ENCODE measurements at places on chromosomes 6 and 20. TPM values are rescaled to one million over a fixed set of nuclear protein-coding genes. Genes with fewer than 3 reads are reported as not detected.

Gene IL20RA
- not detected for total RNA-seq

DNA sequence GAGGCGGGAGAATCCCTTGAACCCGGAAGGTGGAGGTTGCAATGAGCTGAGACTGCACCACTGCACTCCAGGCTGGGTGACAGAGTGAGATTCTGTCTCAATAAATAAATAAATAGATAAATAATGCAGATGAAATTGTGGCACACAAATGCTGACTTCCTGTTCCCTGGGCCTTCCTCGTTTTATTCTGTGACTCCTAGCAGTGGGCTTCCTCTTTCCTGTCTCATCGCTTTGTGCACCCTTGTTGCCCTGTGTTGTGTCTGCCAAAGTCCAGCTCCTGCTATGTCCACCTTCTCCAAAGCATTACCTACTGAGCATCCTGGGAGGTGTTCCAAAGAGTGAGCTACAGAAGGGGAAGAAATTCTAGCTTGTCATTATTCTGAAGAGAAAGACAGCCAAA lies 100.2 kb upstream of the TIAM2 start:
- no peaks in the 10 kb centered on the region for H3K27me3 ChIP-seq
- H3K4me3 ChIP-seq = no peak overlapping the region
- DNase-seq = no peak

DNA sequence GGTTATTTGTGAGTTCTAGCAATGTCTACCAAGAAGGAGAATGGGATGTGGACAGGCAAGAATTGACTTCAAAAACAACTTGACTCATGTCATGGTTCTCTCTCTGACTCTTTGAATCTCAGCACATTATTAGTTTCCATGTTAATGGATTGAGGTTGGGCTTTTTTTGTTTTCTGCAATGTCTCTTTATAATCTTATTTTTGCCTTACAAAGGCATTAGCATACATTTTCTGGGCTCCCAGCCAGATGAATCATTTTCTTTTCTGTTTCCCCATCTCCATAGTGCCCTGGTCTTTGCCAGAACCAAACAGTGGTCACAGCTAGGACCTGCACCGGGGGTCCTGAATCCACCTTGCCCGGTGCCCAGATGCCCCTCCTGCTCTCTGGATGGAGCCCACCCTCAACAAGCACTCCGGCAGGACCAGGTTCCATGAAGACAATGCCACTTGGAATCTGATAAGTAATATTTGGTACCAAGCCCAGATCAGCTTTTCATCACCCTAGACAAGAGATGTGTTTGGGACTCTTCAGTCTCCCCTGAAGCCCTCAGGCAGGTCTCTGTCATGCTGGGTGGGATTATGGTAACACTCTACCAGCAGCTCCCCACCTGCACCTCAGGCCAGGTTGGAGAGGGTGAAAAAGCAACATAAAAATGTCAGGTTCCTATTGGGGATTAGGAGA lies 266.7 kb upstream of the SULF2 start:
- no peak overlapping the region for H3K27ac ChIP-seq
- no peak overlapping the region for H3K4me3 ChIP-seq
- H3K36me3 ChIP-seq = no peaks in the 10 kb centered on the region
- H3K27me3 ChIP-seq = peaks cover 5% of the 10 kb centered on the region
- DNase-seq = no peak
- no peaks in the 10 kb centered on the region for H3K4me1 ChIP-seq

Gene MAP3K4
- total RNA-seq = 75.5 TPM

- no peak overlapping the region for H3K27ac ChIP-seq
- DNase-seq = no peak
- H3K27me3 ChIP-seq = no peaks in the 10 kb centered on the region
- H3K4me1 ChIP-seq = no peaks in the 10 kb centered on the region
- no peak overlapping the region for H3K4me3 ChIP-seq
- H3K36me3 ChIP-seq = no peaks in the 10 kb centered on the region
Measured at GRCh38 chr6:88208726-88209125, 42.6 kb upstream of the CNR1 start.

DNA sequence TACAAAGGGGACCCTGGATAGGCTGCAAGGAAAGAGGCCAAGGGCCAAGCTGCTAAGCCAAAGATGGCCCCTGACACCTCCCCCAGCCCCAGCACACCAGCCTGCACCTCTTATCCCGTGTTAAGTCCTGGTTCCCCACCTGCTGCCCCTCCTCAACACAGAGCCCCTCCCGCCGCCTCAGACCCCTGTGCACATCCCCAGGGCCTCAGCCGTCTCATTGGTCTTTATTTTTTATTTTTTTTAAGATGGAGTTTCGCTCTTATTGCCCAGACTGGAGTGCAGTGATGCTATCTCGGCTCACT lies 37.1 kb upstream of the MDFI start:
- peaks cover 8% of the 10 kb centered on the region for H3K4me1 ChIP-seq
- no peak overlapping the region for H3K4me3 ChIP-seq

- no peaks in the 10 kb centered on the region for H3K4me1 ChIP-seq
- no peak overlapping the region for H3K4me3 ChIP-seq
- H3K27me3 ChIP-seq = no peaks in the 10 kb centered on the region
Measured at GRCh38 chr6:168968228-168968627, 285.4 kb downstream of the THBS2 start.

Gene FAM162B
- not detected for total RNA-seq

Gene SOBP
- total RNA-seq = 0.05 TPM

- H3K4me3 ChIP-seq = no peak overlapping the region
- H3K27me3 ChIP-seq = no peaks in the 10 kb centered on the region
- H3K36me3 ChIP-seq = no peaks in the 10 kb centered on the region
Measured at GRCh38 chr6:97842521-97842920, 559.5 kb upstream of the MMS22L start.

DNA sequence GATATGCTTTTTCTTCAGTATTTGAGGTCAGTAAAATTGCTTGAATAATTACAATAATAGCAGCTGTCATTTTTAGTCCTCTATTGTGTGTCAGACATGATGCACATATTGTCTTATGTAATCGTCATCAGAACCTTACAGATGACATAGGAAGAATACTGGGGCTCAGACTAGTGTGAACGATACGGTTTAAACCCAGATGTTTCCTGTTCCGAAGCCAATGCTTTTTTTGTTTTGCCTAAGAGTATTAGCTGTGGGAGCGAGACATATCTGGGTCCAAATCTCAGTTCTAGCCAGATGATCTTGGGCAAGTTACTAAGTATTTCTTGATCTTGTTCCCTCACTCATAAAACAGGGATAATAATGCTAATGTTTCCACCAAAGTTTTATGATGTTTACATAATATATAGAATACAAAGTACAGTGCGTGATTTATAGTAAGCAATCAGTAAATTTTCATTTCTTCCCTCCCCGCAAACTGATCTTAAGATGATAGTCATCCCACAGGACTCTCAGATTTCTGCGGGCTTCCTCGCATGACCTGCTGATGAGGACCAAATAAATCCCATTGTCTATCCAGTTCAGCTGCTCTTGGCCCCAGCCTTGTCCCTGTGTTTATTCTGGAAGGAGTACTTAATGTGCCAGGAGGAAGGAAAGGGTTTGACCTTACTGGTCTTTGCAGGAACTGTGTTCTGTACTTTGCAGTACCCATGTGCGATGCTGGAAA lies 98.2 kb downstream of the CAP2 start:
- no peaks in the 10 kb centered on the region for H3K4me1 ChIP-seq
- H3K4me3 ChIP-seq = no peak overlapping the region
- peaks cover 3% of the 10 kb centered on the region for H3K27me3 ChIP-seq
- H3K27ac ChIP-seq = no peak overlapping the region

DNA sequence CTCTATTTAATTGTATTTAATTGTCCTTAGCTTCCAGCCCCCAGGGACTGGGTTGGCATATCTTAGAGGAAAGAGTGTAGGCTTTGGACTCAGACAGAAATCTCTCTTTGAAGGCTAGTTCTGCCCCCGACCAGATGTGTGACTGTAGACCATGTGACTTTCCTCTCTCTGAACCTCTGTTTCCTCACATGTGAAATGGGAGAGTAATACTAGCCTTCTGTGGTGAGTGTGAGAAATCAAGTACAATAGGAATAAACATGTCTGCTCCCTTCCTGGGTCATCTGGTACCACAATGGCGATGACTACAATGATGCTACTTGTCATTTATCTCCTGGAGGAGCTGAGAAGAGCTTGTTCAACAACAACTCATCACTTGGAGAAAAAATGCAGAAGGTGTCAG lies 179.9 kb downstream of the LRFN2 start:
- no peak overlapping the region for H3K4me3 ChIP-seq
- no peaks in the 10 kb centered on the region for H3K4me1 ChIP-seq
- no peaks in the 10 kb centered on the region for H3K27me3 ChIP-seq
- DNase-seq = no peak
- no peak overlapping the region for H3K27ac ChIP-seq

DNA sequence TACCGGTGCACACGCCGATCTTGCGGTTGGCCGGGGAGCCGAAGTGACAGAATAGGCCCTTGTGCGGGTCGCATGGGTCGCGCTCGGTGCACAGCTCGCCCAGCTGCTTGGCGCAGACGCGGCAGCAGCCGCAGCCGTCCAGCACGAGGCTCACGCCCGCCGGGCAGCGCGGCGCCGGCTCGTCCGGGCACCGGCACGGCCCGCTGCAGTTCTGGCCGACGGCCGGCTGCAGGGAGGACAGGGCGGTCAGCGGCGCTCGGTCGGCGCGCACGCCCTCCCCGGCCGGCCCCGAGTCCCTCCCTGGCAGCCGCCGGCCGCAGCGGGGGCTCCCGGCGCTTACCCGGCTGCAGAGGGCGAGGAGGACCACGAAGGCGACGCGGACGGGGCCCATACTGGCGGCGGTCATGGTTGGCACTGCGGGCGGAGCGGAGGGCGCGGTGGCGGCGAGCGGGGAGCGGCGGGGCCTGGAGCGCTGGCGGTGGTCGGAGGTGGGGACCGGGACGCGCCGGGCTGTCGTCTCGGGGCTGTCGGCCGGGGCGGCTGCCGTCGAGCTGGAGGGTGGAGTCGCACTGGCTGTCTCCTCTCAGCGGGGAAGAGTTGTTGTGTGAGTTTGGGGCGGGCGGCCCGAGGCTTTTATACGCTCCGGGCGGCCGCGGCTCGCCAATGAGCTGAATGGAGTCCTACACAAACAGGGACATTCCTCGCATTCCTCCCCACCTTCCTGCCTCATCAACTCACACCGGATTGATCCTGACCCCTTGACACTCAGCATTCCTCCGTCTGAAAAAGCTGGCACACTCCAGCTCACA lies at the start of gene CCN2:
Gene CCN2, minus strand, starts transcription at position 606 of the 809 bp plus-strand sequence. Its CDS starts 200 bp downstream, at position 406.
- peaks cover 12% of the 10 kb centered on the region for H3K4me1 ChIP-seq
- DNase-seq = no peak

Gene NAPB
- total RNA-seq = 8.9 TPM

DNA sequence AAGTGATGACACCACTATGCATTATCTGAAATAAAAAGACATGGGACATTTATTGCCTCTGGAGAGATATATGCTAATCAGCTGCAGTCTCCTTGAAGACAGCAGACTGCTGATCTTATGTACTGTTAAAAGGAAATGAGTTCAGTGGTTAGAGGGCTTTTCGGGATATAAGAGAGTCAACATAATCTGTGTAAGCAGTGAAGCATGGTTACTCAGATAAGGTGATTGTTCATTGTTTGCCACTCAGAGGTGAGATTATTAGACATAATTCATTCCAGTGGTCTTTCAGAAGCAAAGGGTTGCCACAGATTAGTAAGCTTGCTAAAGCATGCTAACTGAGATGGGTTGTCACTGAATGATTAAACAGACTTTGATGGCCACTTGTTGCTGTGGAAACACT lies 1450.7 kb upstream of the ADGRB3 start:
- no peaks in the 10 kb centered on the region for H3K4me1 ChIP-seq
- DNase-seq = no peak
- H3K27me3 ChIP-seq = no peaks in the 10 kb centered on the region
- no peak overlapping the region for H3K4me3 ChIP-seq
- H3K27ac ChIP-seq = no peak overlapping the region

Gene LSM2
- 13.7 TPM for total RNA-seq

GRCh38 chr6:154592199-154592860 lies 81.8 kb upstream of the CNKSR3 start:
- H3K4me3 ChIP-seq = no peak overlapping the region
- H3K27ac ChIP-seq = no peak overlapping the region
- no peaks in the 10 kb centered on the region for H3K27me3 ChIP-seq
- no peaks in the 10 kb centered on the region for H3K4me1 ChIP-seq
- no peak for DNase-seq
- no peaks in the 10 kb centered on the region for H3K36me3 ChIP-seq

Gene FAM217A
- not detected for total RNA-seq

GRCh38 chr20:34222208-34222607 lies 19.0 kb upstream of the ASIP start:
- H3K27me3 ChIP-seq = peaks cover 9% of the 10 kb centered on the region
- no peak overlapping the region for H3K27ac ChIP-seq
- H3K36me3 ChIP-seq = no peaks in the 10 kb centered on the region
- DNase-seq = no peak
- H3K4me3 ChIP-seq = no peak overlapping the region

GRCh38 chr6:20251525-20251924 lies 39.3 kb upstream of the MBOAT1 start:
- H3K27ac ChIP-seq = no peak overlapping the region
- H3K36me3 ChIP-seq = no peaks in the 10 kb centered on the region
- no peak overlapping the region for H3K4me3 ChIP-seq
- no peaks in the 10 kb centered on the region for H3K4me1 ChIP-seq
- H3K27me3 ChIP-seq = no peaks in the 10 kb centered on the region
- DNase-seq = no peak

Gene FRK
- total RNA-seq = not detected

DNA sequence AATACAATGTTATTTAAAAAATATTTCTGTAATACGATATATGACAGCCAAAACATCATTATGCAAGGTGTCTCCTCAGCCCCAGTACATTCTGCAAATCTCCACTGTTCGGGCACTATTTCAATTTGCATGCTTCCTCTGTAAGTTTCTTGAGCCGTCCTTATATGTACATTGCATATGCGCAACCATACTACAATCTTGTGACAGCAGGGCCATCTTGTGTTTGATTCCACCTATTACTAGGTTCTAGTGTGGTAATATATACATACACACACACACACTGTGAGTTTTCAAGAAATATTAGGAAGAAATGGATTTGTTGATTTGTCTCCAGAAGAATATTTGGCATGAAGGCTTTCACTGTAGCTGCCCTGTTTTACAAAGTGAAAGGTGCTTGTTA lies 9.8 kb downstream of the LYRM4 start:
- no peak for DNase-seq
- no peaks in the 10 kb centered on the region for H3K4me1 ChIP-seq
- H3K4me3 ChIP-seq = no peak overlapping the region
- H3K27ac ChIP-seq = no peak overlapping the region
- peaks cover 5% of the 10 kb centered on the region for H3K36me3 ChIP-seq

Gene SMIM28
- not detected for total RNA-seq

Gene TPD52L1
- not detected for total RNA-seq

GRCh38 chr6:17283074-17283473 lies 1.9 kb downstream of the RBM24 start:
- H3K36me3 ChIP-seq = no peaks in the 10 kb centered on the region
- H3K27me3 ChIP-seq = peaks cover 27% of the 10 kb centered on the region
- DNase-seq = no peak

DNA sequence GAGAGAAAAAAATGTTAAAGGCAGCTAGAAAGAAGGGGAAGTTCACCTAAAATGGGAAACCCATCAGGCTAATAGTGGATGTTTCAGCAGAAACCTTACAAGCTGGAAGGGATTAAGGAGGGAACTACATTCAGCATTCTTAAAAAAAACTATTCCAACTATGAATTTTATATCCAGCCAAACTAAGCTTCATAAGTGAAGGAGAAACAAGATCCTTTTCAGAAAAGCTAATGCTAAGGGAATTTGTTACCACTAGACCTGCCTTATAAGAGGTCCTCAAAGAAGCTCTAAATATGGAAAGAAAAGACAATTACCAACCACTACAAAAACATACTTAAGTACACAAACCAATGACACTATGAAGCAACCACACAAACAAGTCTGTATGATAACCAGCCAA lies 59.2 kb upstream of the SLC35F1 start:
- no peaks in the 10 kb centered on the region for H3K27me3 ChIP-seq
- no peak overlapping the region for H3K27ac ChIP-seq
- no peak for DNase-seq
- no peak overlapping the region for H3K4me3 ChIP-seq
- H3K36me3 ChIP-seq = no peaks in the 10 kb centered on the region

Gene SLC25A27
- total RNA-seq = 1.5 TPM

All from CD4-positive, alpha-beta T cell (primary cell).